ENCODE measurements at places on chromosomes 1 and 21. TPM values are rescaled to one million over a fixed set of nuclear protein-coding genes. Genes with fewer than 3 reads are reported as not detected.

- no peak for DNase-seq
Measured at GRCh38 chr1:1254667-1254998, 8.1 kb upstream of the C1QTNF12 start.

- DNase-seq = no peak
Measured at GRCh38 chr21:15437883-15438282, 291.9 kb upstream of the USP25 start.

GRCh38 chr1:17196496-17197185 lies 8.3 kb upstream of the PADI1 start:
- DNase-seq = no peak

DNA sequence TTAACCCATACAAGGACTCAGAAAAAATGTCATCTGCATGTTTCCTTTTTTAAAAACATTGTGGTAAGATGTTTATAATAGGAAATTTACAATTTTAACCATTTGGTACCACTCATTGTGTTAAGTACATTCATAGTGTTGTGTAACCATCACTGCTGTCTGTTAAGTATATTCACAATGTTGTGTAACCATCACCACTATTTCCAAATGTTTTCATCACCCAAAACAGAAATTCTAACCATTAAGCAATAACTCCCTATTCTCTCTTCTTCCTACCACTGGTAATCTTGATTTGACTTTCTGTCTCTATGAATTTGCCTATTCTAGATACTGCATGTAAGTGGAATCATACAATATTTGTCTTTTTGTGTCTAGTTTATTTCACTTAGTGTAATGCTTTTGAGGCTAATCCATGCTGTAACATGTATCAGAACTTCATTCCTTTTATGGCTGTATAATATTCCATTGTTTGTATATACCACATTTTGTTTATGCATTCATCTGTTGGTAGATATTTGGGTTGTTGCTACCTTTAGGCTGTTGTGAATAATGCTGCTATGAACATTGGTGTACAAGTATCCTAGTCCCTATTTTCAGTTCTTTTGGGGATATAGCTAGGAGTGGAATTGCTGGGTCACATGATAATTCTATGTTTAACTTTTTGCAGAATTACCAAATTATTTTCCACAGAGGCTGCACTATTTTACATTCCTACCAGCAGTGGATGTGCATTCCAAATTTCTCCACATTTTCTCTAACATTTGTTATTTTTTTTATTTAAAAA lies 14.1 kb downstream of the HIPK1 start:
- DNase-seq = no peak

GRCh38 chr1:156726549-156727226 lies 1.6 kb upstream of the METTL25B start:
- DNase-seq = peak; percentile 66

- no peak for DNase-seq
Measured at GRCh38 chr1:101178341-101178687, 58.5 kb upstream of the S1PR1 start.

DNA sequence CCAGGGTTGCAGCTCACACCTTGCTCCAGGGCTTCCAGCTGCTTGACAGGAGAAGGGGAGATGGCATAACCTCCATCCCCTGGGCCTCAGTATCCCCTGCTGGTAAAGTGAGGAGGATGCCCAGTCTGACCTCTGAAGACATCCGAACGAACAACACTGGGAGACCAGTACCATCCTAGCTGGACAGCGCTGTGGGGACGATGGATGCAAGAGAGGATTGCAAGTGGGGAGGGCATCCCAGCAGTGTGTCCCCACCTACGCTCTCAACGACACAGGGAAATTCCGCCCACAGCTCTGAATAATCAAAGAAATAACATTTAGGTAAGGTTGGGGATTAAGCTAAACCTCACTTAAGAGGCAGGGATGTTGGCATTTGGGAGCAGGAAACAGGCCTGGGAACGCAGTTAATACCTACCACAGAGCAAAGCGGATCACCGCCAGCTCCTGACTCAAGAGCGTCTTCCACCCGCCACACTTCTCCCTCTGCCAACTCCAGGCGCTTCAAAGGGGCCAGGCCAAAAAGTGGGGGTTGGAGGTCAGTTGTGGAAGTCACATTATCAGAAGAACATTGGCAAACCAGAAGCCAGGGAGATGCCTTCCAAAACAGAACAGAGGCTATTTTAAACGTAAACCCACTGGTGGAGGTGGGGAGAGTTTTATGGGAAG lies 47.6 kb downstream of the SSBP3 start:
- DNase-seq = no peak

The SLC9A1 gene
- polyA plus RNA-seq = 5.6 TPM

DNA sequence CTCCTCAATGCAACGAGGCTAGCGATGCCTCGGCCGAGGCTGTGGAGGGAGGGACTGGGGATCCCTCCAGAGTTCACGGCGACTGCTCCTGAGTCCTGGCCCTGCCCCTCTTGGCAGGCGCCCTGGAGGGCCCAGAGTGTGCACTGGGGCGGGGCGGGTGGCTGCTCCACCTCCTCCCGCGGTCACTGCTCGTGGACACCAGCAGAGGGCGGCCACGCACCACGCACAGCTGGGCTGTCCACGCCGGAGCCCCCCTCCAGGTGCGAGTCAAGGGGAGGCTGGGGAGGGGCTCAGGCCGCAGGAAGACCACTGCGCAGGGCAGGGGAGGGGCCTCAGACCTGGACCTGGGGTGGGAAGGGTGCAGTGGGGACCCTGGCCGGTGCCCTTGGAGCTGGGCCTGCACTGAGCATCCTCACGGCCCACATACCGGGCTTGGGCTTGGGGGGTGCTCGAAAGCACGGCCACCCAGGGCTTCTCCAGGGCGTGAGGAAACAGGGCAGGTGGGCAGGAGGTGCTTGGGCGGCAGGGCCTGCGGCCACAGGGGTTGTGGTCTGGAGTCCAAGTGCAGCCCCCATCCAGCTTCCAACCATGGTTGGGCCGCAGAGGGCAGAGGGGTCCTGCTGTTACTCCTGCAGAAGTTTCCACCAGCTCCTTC lies 20.6 kb upstream of the TTC34 start:
- peak; percentile 82 for DNase-seq

DNA sequence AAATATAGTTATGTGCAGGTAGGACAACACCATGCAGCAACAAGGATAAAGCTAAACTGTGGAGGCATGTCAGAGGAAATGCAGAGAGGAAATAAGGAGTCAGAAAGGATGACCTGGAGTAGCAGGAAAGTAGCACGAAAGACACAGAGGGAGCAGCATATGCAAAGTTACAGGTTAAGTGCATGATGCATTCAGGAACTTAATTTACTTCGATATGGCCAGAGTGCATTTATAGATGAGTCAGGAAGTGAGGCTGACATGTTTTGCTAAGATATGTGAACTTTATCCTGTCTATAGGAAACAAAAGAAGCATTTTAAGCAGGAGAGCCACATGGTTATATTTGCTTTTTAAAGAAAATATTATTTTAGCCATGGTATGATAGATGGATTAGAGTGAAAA lies 15.4 kb upstream of the MUTYH start:
- DNase-seq = no peak

The GUCA2B gene
- polyA plus RNA-seq = not detected

The TNFRSF18 gene
- not detected for polyA plus RNA-seq

The UBL4B gene
- not detected for polyA plus RNA-seq

DNA sequence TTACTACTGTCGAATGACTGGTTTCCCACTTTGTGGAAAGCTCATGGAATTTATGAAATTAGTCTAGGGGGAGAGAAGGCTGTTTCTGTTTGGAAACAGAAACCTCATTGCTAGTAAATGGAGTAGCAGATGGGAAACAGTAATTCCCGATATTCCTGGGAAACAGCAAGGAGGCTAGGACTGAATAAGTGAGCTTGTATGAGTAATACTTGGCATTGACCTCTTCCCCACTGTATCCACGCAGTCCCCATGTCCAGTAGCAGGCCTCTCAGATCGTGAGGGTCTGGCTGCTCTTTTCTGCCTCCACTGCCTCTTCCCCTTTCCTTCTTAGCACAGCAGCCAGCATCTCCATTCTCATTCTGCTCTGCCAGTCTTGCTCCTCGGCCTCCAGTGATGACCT lies 75.5 kb downstream of the PRDM2 start:
- DNase-seq = no peak

The MAGI3 gene
- polyA plus RNA-seq = 2.9 TPM

The ZBED6 gene
- polyA plus RNA-seq = 2.5 TPM

The NSUN4 gene
- polyA plus RNA-seq = 14.7 TPM

The UQCRHL gene
- 2.8 TPM for polyA plus RNA-seq

GRCh38 chr1:79792219-79792930 lies 785.8 kb upstream of the ADGRL4 start:
- no peak for DNase-seq
